ENCODE measurements at places on chromosomes 6 and 20.

DNA sequence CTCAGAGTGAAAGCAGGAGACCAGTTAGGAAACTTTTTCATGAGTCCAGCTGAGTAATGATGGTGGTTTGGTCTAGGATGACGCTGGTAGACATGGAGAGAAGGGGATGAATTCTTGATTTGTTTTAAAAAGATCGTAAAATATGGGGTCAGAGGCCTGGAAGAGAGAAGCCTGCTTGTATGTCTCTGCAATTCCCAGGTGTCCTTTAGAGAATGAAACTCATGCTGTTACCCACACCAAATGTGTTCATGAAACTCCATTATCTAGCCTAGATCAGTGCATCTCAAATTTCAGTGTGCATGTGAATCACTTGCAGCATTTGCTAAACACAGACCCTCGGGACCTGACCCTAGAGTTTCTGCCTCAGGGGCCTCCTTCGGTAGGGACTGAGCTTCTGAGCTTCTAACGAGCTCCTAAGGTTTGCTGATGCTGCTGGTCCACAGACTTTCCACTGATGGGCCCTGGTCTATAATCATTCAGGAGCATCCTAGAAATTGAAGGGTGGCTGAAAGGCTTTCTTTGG, 302.0 kb upstream of the PLCB4 start:
- no peak for DNase-seq

DNA sequence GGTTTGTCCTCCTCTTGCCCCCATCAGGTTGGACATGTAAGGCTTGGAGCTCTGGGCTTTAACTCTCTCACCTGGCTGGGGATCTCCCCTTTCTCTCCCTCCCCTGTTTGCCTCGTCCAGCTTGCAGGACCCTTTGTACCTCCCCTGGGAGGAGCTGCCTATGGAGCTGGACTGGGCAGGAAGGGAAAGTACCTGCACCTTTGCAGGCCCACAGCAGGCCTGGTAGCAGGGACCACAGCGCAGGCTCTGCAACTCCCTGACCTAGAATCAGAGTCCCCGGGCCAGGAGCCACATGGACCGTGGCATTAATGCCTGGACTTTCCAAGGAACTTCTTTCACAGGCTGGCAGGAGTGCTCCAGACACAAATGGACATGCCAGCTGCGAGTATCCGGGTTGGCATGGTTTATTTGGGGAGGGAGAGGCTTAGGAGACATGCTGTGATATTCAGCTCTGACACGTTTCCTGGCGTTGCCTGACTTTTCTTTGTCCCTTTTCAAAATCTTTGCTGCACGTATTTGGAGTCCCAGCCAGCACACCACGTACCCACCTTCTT, 268.5 kb upstream of the EXOC2 start:
- DNase-seq, result no peak

DNA sequence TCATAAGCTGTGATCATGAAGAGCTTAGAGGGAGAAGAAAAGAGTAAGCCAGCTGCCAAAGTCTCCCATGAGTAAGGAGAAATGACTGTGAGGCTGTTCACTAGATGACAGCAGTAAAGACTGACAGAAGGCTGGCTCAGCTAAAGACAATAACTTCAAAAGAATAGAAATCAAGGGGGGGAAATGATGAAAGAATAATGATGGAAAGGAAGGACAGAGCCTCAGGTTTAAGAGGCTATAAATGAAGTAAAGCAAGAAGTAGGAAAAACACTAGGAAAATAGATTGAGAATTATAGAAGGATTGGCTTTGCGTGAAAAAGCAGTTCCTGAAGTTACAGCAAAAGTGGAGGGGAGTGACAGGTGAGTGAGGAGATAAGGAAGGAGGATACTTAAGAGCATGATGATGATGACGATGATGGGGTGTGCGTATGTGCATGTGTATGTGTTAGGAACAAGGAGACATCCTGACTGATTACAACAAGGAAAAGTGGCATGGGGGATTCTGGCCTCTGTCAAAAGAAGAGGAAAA, 48.2 kb downstream of the HBS1L start:
- DNase-seq, result no peak

GRCh38 chr6:139567095-139567494, 192.6 kb upstream of the CITED2 start:
- no peak for DNase-seq

- DNase-seq, result no peak
Observed at GRCh38 chr6:124479991-124480430, 482.2 kb upstream of the RNF217 start.

- no peak for DNase-seq
Observed at GRCh38 chr6:92715991-92716390, 703.4 kb downstream of the EPHA7 start.

DNA sequence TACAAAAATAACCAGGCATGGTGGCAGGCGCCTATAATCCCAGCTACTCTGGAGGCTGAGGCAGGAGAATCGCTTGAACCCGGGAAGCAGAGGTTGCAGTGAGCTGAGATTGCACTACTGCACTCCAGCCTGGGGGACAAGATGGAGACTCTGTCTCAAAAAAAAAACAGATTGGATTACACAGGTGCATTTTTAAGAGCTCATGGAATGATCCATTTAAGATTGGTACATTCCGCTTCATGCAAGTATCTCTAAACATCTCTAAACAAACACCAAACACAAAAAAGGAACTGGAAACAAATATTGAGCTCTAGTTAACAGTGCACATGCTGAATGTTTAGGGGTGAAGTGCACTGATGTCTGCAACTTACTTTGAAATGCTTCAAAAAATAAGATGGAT, 154.3 kb downstream of the GRM4 start:
- no peak for DNase-seq

DNA sequence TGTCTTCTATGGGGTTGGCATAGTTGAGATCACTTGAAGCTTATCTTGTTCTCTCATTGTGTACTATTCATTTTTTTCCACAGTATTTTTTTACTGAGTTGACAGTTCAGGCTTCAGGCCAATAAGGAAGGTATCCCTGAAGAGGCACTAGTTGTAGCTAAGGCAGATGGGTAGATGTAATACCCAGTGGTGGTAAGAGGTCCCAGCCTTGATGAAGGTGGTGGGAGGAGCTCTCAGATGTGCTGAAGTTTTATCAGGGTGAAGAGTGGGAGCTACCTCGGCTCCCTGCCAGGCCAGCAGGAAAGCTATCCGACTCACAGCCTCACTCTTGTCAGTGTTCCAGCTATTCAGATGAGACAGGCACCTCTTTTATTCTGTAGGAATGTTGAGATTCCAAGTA, 87.7 kb upstream of the UFL1 start:
- DNase-seq, result no peak

- no peak for DNase-seq
Observed at GRCh38 chr6:27078734-27079357, 168.7 kb upstream of the PRSS16 start.

- no peak for DNase-seq
Observed at GRCh38 chr6:143253586-143253985, 192.9 kb downstream of the AIG1 start.

DNA sequence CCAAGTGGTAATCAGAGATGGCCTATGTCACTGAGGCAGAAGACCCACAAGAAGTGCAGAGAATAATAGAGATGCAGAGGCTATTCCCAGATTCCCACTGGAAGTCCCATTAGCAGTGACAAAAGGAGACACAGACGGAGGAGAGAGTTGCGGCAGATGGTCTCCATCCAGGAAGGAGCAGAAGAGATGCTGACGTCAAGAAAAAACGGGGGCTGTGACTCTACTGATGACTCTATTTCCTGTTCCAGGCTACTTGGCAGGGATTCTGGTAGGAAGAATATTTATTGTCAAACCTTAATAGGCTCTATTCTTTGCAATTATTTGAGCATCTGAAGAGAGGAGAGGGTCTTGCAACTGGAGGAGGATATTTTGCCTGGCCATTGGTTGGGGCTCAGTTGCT, 246.0 kb upstream of the ECI2 start:
- no peak for DNase-seq

DNA sequence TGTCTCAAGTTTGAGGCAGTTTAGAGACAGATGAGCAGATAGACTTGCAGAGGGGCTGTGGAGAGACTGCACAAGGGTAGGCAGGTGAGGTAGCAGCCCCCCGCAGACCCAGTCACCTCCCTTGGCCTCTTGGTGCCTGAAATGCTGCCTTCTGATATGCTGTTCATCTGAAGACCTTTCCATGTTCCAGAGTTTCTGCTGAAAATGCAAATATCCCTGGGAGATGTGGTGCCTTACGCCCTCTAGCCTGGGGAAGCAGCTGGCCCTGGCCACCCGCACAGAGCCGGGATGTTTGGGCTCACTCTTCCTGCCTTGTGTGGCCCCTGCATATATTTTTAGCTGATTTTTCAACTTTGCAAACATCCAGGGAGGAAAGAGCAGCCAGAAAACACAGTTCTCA, 51.4 kb downstream of the TMEM242 start:
- no peak for DNase-seq

GRCh38 chr6:149939356-149939648, 2.5 kb upstream of the ULBP2 start:
- DNase-seq, result no peak

DNA sequence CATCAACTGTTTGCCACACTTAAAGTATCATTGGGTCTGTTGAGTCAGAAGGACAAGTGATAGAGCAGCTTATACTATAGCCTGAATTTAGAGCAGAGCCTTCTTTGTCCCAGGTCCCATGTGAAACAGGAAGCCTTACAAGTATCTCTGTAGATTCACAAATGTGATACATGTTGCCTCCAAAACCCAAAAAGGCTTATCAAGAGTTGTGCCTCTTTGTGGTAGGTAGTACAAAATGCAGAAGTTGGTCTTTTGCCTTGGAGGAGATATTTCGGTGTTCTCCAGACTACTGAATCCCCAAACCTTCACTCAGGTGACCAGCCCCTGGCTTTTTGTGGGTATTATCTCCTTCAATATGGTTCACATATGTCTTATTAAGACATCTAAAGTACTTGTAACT, 172.8 kb upstream of the PROKR2 start:
- DNase-seq, result no peak

DNA sequence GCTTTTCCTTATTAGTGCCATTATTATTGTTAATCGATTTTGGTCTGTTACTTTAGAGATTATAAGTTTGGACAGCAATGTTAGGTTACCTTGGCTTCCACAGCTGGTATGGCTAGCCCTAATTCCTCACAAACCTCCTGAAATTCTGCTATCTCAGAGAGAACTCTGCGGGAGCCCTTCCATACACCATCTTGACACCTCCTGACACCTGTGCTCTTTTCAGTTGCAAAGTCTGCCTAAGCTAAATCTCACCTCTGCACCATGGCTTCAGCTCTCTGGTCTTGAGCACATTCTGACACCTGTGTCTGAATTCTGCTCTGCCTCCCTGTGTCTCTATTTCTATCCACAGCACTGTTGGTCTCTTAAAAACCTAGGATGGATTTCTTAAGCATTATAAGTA, 106.5 kb downstream of the DCDC2 start:
- no peak for DNase-seq

DNA sequence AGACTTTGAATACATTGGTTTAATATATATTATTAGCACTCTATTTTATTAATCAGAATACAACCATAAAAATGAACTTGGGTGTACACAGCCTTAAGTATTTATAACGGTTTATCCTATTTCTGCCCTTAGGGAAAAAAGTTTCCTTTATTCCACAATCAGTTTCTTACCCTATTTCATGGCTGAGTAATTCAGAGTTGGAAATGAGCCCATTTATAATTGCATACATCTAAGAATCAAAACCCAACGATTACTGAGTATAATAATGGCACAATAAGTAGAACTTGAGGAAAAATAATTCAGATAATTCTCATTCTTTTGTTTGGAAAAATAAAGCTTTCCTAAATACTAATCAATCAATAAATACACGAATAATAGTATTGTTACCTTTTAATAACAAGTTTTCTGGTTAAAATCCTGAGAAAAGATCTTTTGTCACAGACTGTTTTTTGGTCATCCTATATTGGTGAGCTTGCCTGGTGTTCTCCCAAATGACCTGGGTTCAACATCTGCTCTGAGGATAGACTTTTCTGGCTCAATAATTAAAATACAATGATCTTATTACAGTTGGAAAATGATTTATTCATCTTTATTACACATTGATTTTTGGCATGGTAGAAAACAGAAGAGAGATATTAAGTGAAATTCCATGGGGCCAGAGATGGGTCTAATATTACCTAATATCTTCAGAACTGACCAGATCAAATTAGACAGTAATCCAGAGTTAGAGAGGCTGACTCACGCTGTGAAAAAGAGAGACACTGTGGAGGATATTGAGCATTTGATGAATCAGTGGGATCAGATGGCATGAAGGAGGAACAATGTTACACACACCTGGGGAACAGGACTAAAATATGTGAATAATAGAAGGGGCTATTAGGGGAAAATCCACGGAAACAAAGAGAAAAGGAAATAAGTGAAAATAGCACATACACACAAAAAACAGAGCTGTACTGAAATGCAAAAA, 162.1 kb upstream of the TBX18 start:
- DNase-seq, result no peak

DNA sequence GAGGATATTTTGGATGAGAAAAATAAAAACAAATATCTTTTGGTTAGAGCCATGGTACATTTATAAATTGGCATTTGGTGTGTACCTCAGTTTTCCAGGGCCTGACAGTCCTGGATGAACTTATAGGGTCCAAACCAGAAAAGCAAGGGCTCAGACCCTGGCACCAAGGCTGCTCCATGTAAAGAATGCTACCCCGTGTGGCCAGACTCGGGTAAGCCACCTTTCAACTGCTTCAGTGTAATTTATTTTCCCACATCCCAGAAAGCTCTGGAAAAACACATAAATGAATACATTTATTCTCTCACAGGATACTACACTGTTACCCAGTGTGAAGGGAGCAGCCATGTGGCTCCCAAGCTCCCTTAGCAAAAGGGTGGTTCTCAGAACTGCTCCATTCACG, 13.8 kb downstream of the MRPL14 start:
- DNase-seq, result no peak

DNA sequence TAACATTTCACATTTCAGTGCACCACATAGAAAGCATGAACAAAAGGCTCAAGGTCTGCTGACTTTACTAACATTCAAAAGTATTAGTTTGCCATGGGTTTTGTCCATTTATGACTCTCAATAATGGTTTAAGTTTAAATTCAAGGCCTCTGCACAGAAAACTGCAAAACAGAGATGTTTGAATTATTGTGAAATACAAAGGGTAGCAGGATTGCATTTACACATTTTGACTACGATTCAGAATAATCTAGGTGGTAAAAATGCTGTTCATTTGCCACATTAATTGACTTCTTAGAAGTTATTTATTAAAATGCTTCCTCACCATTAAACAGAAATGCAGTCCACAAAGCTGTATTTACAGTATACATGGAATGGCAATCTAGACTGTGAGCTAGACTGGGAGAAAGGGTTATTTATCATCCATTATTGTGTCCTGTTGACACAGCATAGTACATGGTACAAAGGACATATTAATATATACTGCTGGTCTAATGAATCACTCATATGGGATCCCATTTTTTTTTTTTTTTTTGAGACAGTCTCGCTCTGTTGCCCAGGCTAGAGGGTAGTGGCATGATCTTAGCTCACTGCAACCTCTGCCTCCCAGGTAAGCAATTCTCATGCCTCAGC, 18.0 kb downstream of the USP49 start:
- no peak for DNase-seq

- no peak for DNase-seq
Observed at GRCh38 chr20:23157734-23158133, 71.6 kb upstream of the CD93 start.

- DNase-seq, result no peak
Observed at GRCh38 chr20:17572034-17572638, 2.3 kb downstream of the DSTN start.
